ENCODE measurements at places on chromosomes 4 and X.

DNA sequence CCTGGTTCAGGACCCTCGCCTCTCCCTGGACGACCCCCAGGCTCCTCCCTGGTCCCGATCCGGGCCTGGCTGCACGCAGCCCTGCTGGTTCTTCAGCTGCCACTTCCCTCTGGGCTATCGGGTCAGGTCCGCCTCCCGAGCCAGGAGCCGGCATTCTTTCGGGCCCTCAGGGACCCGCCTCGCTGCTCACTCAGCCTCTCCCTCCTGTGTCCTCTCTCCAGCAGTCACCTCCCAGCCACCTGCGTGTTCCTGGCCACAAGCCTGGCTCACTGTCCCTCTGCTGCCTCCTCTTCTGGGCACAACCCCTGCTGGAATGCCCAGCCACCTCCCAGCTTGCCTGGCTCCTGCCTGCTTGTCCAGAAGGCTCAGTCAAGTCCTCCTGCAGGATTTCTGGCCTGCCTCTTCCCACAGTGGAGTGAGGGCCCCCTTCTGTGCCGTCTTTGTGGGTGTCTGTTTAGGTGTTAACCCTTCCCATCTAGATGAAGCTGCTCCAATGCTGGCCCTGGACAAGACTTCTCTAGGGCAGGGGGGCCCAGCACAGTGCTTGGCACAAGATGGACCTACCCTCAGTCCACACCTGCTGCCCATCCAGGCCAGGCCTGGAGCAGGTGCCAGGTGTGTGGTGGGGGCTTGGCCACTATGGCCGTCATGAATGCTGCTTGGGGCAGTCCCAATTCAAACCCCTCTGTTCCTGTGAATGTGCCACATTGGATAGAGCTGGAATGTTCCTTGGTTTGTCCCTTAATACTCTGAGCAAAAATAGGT, 2.2 kb downstream of the WFS1 start:
- no peak for DNase-seq

DNA sequence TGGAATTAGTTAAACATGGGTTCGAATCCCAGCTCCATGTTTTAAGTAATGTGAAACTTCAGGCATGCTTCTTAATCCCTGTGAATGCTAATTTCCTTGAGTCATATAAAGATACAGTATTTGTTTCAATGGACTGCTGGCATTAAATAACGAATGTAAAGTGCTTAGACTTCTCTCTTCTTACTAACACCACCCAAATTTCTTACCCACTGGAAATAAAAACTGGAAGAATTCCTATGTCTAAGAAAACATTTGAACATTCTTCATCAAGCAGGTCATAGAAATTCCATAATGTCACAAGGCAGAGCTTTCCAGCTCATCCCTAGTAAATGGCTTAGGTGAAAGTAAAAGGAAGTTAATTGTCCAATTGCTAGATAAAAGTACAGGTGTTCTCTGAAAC, 172.5 kb downstream of the ANK2 start:
- peak; percentile 22 for DNase-seq

DNA sequence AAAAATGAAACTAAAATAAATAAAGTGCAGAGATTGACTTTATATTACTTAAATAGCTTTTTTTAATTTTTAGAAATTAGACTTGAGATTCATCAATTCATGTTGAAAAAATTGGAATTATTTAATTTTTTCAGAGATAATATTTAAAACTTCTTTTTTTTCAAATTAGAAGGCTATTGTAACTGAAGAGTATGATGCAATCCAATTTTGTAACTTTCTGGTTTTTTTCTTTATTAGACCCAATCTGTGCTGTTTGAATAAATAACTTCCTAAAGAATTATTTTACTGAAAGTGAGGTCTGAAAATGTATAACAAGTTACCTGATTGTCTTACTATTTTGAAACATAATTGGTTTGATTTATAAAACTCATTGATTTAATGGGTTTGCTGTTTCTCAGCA, 200.9 kb downstream of the MAD2L1 start:
- DNase-seq, result no peak

- no peak for DNase-seq
Observed at GRCh38 chrX:153863251-153863991, 22.6 kb downstream of the L1CAM start.

- DNase-seq, result peak; percentile 59
Observed at GRCh38 chrX:150913511-150913910, 15.0 kb upstream of the CD99L2 start.

Measured in cardiac fibroblast (primary cell).